ENCODE measurements at places on chromosomes 2 and 18. TPM values are rescaled to one million over a fixed set of nuclear protein-coding genes. Genes with fewer than 3 reads are reported as not detected.

The TEKT4 gene
- not detected for total RNA-seq

The CRYGD gene
- total RNA-seq: not detected

The MLPH gene
- total RNA-seq: 5.2 TPM

The LONRF2 gene
- 1.8 TPM for total RNA-seq
